ENCODE measurements at places on chromosomes 7 and 10. TPM values are rescaled to one million over a fixed set of nuclear protein-coding genes. Genes with fewer than 3 reads are reported as not detected.

The TMEM140 gene
- 0.51 TPM for total RNA-seq

The TUBAL3 gene
- total RNA-seq = not detected

The SLF2 gene
- total RNA-seq = 17.1 TPM

The STEAP1B gene
- total RNA-seq = 37.4 TPM

DNA sequence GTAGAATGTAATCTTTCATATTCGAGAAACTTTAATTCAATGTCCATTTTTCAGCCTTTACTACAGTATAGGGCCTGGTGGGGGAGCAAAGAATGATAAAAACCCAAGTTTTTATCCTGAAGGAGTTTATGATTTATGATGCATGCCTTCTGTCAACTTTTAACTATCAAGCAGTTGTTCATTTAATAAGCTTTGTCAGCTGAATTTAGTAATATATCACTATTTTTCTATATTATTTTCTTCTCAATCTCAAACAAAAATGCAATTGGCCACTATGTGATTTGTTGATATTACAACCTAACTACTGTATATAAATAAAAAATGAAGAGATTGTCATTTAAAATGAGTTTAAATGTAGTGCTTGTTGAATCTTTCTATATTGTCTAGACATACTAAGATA, 2.4 kb downstream of the NUP42 start:
- no peak for DNase-seq

DNA sequence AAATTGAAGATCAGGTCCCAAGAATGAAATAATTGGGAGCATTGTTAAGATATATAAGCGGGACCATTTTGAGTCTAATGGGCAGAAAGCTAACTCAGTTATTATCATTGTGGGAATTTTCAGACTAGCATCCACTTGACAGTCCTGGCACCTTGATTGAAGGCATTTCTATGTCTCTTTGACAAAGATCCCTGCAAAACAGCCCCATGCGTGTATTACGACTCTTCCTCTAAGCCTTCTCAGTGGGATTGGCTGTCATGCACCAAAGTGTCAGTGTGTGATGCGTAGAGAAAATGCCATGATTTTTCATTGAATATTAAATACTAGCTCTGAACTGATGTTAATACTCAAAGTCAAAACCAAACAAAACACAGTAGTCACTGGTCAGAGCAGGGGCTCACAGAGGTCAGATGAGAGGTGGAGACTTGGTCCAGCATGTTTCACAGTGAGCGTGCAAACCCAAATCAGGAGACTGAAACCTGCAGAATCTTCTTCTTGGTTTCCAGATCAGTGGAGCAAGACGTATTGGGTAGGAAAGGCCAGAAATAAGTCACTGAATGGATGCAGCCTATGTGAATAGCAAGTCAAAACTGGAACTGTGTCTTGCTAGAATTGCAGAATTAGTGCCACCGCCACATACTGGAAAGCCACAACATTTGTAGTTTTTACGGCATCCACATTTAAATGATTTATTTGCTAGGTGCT, 303.6 kb upstream of the AKR1E2 start:
- no peak for DNase-seq

DNA sequence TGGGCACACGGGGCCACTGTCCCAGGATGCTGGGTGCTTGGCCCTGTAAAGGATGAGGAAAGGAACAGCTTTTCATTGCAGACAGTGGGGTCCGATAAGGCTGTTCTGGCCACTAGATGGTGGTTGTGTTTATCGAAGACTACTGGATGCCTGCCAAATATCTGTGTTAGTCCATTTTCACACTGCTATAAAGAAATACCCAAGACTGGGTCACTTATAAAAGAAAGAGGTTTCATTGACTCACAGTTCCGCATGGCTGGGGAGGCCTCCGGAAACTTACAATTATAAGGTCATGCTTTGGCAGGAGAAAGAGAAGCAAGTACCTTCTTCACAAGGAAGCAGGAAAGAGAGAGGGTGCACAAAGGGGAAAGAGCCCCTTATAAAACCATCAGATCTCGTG, 32.2 kb upstream of the GARS1 start:
- DNase-seq = no peak

- no peak for DNase-seq
Observed at GRCh38 chr7:95886501-95887090, 114.2 kb downstream of the DYNC1I1 start.

DNA sequence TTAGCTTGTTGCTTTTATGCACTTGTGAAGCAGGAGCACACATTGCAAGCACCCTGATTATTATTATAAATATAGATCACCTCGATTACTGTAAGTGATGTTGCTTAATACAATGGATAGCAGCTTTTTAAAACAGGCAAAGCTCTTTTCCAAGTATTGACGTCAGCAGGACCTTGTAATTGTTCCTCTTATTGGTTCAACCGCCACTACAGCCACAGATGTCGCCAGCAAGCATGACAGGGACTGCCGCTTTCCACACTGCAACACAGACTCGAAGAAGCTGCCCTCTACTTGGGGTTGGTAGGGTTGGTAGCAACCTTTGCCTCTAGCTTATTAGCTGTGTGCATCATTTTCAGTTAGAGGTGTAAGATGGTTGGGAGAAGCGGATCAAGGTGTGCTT, 167.6 kb downstream of the ZNF365 start:
- no peak for DNase-seq

DNA sequence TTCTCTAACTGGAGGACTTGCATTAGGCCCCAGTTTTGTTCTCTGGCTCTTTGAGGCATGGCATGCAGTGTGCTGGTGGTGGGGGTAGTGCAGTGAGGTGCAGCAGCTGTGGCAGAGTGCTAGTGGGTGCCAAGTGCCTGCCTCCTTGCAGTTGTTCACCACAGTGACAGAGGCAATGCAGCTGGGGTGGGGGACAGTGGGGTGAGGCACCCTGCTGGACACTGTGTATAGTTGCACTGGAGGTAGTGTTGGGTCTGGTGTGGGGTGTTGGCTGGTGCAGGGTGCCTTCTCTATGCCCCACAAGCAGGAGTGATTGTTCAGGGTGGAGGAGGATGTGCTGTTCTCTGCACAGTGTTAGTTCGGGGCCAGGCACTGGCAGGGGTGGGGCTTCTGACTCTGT, 21.7 kb upstream of the KEL start:
- DNase-seq = no peak

- DNase-seq = no peak
Observed at GRCh38 chr7:55070271-55070743, 51.5 kb downstream of the EGFR start.

DNA sequence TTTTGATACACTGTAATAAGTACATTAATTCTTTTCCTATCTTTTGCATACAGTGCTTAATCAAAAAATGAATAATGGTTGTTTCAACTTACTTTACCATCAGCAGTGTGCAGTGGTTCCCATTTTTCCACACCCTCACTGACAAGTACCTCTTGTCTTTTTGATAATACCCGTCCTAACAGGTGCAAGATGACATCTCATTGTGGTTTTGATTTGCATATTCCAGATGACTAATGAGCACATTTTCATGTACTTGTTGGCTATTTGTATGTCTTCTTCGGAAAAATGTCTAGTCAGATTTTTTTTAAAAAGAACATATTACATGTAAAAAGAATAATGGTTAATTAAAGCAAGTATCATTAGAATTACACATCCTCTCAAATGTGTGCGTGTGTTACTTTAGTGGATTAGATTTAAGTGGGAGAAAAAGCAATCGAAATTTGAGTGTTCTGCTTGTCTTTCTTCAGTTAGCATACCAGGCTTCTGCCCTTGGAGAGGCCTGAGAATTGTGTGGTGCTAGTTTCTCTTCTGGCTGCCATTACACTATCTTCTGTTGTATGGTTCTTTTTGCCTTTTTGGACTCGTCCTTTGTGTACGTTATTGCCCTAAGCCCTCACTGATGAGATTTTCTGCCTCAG, 291.2 kb downstream of the AUTS2 start:
- DNase-seq = no peak

- DNase-seq = no peak
Observed at GRCh38 chr7:33837356-33837851, 67.9 kb upstream of the BMPER start.

GRCh38 chr7:29284696-29285443, 90.3 kb downstream of the CHN2 start:
- no peak for DNase-seq

- no peak for DNase-seq
Observed at GRCh38 chr7:40733578-40733977, 598.8 kb downstream of the SUGCT start.

DNA sequence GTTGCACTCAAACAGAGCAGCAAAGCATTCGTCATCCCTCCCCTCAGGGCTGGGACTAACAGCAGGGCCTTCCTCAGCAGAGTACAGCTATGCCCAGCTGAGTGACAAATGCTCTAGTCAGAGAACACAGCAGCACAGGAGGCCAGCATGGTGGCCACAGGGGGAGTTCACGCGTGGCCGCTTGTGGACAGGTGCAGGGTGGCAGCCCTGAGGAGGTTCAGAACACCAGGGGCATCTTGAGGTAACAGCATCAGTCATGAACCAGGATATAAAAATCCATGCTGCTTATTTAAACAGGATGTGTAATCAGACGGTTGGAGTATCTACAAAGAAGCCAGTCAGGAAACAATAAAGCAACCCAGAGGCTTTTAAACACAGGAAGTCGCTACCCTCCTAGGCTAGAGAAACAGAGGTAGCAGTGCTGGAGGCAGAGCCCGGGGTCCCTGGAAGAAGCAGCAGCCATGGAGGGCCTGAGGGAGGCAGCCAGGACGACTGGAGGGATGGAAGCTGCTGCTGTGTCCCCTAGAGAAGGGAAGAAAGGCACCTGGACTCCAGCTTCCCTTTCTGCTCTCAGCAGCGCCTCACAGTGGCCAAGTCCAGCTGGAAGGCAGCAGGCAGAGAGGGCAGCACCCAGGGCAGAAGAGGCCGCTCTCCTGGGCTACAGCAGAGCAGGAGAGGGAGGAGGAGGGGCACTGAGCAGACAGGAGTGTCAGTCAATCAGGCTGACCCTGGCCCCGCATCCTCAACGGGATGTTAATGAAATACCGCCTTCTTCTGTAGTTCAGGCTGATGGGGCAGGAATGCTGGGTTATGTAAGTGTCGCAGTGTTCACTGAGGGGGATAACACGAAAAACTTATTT, 70.8 kb upstream of the UCN3 start:
- peak; percentile 60 for DNase-seq

DNA sequence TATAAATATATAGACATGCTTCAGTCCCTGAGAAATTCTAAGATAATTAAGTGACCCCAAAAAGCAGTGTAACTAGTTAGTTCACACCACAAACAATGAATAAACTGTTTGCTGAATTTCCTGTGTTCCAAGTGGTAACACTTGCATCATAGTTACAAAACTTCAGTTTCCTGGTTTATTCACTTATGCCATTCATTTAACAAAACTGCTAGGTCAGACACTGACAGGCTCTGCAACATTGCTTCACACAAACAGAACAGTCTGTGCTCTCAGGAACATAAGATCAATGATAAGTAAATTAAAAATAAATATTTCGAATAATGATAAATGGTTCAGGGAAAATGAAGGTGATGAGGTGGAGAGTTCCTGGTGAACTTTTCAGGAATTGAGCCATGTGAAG, 133.3 kb upstream of the NAMPT start:
- no peak for DNase-seq

DNA sequence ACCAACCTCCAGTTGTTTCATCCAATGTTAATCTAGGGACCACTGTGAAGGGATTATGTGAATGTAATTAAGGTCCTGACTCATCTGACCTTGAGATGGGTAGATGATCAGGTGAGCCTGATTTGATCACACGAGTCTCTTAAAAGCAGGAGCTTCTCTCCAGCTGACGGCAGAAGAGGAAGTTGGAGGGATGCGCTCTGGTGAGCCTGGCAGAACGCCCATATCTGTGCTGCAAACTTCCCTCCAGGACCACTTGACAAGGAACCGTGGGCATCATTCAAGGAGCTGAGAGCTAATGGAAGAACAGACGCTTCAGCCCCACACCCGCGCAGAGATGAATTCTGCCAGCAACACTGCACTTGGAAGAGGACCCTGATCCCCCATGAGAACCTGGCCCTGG, 642.4 kb downstream of the TNS3 start:
- no peak for DNase-seq

GRCh38 chr10:129049501-129049900, 417.5 kb upstream of the MGMT start:
- no peak for DNase-seq

GRCh38 chr7:27152816-27153442, 546 bp upstream of the HOXA3 start:
- no peak for DNase-seq

Measured in HFFc6 (cell line).